ENCODE measurements at places on chromosomes 2 and 18.

DNA sequence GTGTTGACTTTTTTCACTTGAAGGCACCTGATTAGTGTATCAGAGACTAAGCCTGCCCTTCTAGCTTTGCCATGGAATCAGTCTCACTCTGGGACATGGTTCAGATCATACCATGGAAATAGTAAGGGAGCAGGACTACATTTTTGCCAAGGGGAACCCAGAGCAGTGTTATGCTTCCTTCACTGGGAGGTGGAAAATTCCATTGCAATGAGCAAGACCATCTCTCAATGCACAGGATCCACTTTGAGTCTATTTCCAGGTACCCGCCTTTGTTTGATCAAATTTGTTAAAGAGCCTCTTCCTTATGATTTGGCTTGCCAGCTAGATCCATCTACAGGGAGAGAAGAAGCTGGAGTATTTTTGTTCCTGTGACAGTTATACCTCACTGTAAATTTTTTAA lies 395.8 kb downstream of the MTX2 start:
- DNase-seq = no peak

DNA sequence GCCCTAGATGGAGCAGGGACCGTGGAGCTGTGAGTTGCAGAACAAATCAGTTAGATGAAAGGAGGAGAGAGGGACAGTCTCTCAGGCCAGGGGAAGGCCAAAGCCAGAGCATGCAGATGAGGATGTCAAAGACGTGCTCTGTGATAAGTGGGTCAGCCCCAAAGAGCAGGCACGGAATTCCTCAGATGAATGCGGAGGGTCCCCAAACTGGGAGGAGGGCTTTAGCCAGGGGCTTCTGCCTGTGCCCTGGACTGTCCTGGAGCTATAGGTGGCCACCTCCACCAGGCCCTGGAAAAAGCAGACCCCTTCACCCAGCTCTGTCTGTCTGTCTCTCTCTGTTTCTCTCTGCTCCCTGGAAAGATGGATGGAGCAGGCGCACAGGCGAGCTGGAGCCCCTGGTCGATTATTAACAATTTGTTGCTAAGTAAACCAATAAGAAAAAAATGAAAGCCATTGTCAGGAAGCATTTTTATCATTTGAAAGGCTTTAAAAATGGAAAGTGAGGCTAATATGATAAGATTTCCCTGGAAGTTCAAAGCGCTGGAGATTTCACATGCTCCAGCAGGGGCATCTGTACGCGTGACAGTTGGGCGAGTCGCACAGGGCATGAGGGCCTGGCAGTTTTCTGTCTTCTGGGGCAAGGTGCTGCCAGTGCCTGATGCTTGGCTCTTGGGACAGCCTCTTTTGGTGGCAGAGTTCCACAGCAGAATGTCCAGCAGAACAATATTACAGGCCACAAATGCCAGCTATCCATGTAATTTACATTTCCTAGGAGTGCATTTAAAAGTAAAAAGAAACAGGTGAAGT lies 241.0 kb downstream of the GLI2 start:
- DNase-seq = no peak

DNA sequence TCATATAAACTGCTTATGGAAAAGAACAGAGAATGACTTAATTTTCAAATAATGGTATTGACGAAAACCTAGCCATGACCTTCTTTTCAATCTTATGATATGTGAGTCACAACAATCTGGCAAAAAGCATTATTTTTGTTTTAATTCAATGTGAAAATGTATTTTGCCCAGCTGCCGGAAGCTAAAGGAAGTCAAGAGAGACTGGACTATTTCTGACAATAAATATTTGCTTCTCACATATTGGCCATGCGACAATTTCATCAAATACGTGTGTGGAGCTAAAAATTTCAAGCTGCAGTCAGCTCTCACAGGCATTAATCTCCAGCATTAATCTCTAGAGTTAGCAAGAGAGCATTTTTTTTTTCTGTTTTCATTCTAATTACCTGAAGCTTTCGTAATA lies 881.0 kb downstream of the CPS1 start:
- DNase-seq = no peak

DNA sequence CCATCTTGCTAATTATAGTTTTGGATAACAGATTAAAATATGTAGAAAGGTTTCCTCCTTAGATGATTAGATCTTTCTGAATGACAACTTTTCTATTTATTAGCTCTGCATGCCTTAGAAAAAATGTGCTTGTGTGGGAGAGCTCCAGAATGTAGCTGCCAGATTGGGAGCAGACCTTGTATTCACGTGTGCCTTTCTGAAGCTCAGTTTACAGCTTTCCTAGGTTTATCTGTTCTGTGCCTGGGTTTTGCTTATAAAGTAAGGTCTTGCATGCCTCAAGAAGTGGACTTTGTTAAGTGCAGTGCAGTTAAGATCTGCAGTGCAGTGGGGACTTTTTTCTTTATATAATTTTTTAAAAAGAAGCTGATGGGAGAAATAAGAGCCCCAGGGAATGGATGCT lies 179.0 kb downstream of the DCC start:
- DNase-seq = no peak

DNA sequence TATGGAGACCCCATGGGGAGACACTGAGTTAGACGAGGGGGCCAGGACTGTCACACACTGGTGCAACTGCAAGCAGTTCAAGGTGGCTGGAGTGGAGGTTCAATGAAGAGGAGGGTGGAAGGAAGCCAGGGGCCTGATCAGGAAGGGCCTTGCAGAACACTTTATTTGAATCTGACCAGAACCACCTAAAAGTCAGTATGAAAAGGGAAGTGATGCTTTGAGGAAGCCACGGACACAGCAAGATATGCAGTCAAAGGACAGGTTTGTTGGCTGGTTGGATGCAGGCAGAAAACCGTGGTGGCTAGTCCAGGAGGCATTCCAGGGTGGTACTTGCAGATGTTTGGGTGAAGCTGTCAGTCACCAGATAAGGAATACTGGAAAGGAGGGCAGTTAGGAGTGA lies 3.5 kb upstream of the FAM124B start:
- no peak for DNase-seq

- DNase-seq = no peak
Observed at GRCh38 chr2:95020275-95021022, 5.1 kb upstream of the MAL start.

GRCh38 chr2:159736048-159736447 lies 23.7 kb downstream of the MARCHF7 start:
- no peak for DNase-seq

- DNase-seq = no peak
Observed at GRCh38 chr2:190404487-190404886, 3.7 kb upstream of the MFSD6 start.

GRCh38 chr2:12547566-12548170 lies 169.1 kb upstream of the TRIB2 start:
- DNase-seq = peak; percentile 10

DNA sequence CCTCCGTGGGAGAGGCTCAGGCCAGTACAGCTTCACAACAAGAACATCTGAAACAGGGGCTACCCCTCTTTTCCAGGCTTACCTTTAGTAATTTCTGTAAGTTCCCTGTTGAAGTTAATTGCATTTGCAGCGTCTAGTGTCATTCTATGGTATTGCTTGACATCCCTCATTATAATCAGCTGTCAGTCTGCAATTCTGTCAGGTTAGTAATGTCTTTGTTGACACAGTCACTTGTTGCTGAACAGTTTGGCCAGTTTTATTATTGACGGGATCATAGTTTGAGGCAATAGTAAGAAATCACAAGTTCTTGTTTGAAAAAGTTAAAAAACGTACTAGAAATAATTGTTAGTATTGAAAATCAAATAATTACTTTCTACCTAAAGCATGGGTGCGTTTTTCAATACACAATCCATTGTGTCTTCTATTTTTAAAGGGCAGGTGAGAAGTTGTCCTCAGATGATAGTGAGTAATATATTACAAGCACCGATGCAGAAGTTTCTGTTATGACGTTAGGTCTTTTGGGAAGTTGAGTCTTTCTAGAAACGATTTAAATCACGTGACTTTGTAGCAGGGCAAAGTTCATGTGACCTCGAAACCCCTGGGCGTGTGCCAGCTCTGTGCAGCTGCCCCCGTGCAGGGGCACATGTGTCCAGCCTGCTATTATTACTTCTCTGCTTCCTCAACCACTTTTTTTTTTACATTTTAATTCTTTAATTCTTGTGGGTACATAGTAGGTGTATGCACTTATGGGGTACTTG lies 49.5 kb upstream of the MBP start:
- no peak for DNase-seq

DNA sequence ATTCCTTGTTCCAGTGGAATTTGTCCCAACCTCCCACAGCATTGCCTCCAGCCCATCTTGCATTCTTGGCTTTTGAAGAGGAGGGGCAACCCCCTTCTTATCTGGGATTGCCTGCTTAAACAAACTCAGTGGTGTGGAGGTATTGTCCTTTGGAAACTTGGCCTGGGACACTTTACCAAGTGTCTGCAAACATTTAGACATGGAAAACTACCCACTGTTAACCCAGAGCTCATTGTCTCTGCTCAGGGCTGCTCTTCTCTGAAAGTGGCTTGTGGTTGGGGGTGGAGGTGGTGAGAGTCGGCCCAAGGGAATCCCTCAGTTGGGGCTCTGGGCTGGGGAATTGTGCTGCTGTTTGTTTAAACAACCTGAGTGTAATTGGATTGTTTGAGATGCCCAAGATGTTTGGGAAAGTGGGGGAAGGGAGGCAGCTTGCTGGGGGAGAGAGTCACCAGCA lies 178.3 kb upstream of the GATA6 start:
- DNase-seq = peak; percentile 59

- DNase-seq = no peak
Observed at GRCh38 chr18:46721331-46721730, 35.5 kb downstream of the ST8SIA5 start.

DNA sequence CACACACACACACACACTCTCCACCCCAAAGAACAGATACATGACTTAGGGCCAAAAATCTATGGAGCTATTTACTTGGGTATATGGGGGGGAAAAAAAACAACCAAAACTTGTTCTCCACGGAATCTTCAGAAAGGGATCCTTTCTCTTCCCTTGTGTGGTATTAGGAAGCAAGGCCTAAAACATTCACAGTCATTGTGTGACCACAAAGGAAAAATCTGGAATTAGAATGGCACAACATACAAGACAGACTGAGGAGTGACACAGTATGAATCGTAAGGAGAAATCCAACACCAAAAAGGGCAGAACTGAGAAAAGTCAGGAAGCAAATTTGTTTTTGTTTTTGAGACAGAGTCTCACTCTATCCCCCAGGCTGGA lies 70.3 kb downstream of the ASXL2 start:
- no peak for DNase-seq

DNA sequence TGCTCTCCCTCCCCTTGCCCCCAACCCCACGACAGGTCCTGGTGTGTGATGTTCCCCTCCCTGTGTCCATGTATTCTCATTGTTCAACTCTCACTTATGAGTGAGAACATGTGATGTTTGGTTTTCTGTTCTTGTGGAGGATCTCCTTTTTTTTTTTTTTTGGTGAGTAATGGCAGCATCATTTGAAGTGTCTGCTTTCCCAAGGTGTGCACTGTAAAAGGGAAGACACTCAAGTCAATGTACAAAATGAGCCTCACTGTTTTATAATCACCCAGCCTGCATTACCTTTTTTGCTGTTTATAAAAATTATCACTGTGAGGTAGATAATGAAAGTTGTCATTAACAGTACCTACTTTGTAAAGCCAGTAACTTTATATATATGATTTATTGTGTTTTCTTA lies 56.9 kb downstream of the INSIG2 start:
- DNase-seq = no peak

GRCh38 chr2:29382486-29382885 lies 267.3 kb downstream of the CLIP4 start:
- DNase-seq = no peak

GRCh38 chr18:61901323-61901986 lies 8.6 kb upstream of the RNF152 start:
- DNase-seq = peak; percentile 61

DNA sequence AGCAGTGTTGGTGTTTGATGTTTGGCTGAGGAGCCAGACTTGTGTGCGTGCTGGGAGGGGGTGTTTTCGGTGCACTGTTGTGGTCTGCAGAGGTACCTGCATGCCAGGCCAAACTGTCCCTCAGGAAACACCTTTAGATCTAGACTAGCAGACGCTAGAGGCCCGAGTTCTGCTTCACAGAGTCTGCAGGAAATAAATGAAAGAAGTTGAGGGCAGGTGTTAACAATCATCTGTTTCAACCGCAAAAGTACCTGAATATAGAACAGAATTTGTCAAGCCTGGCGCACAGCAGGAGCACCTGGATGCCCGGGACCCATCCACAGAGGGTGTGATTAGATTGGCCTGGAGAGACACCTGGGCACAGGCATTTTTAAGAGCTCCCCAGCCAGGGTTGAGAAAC lies 40.5 kb upstream of the REL start:
- no peak for DNase-seq

Data from HuH-7 (cell line).